ENCODE measurements at places on chromosomes 7 and 10. TPM values are rescaled to one million over a fixed set of nuclear protein-coding genes. Genes with fewer than 3 reads are reported as not detected.

GJD4 gene
- total RNA-seq, result not detected

LIPK gene
- not detected for total RNA-seq

THSD7A gene
- total RNA-seq, result 7.0 TPM

GRCh38 chr7:124940306-124940705, 10.7 kb upstream of the POT1 start:
- DNase-seq, result no peak

DNA sequence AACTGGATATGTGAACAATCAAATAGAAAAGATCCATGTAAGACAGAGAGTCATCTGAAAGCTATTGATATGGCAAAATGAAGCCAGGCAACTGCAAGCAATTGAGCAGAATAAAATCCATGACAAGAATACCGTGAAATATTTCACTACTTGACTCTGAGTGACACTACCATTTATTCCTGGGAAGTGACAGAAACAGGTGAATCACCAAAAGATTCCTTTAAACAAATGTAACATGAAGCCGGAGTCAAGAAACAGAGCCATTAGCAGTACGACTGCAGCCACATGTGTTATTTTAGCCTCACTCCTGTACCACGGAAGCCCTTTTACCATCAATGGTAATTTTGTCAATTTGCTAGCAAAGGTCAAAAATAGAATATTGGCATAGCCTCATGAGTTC, 197.7 kb upstream of the POT1 start:
- no peak for DNase-seq

DNA sequence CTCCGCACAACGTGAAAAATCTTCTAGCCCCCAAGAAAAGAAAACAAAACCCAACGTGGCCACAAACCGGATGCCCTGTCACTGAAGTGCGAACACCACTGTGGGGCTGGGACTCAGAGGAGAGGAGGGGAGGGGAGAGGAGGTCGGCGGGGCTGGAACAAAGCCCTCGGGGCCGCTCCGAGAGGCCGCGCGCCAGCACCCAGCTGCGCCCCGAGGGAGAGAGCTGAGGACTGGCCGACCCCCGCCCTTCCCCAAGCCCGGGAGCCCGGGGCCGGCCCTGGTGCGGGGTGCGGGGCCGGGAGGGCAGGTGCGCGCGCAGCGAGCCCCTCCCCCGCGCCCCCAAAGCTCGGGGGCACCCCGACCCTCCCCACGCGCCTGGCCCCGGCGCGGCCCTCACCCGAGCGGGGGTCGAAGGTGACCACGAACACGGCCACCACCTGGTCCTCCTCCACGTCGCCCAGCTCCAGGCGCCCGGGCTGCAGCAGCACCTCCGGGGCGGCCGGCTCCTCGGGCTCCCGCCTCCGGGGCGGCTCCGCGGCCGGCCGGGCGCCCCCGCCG, 398 bp downstream of the DENND11 start:
- peak; percentile 78 for DNase-seq

GRCh38 chr10:72010234-72010973, 46.2 kb downstream of the CHST3 start:
- DNase-seq, result no peak

GRCh38 chr7:13834328-13834761, 155.1 kb downstream of the ETV1 start:
- no peak for DNase-seq

GRCh38 chr7:100208911-100209408, 10.8 kb upstream of the PVRIG start:
- no peak for DNase-seq

GRCh38 chr10:28180654-28181053, 122.2 kb downstream of the MPP7 start:
- no peak for DNase-seq

DNA sequence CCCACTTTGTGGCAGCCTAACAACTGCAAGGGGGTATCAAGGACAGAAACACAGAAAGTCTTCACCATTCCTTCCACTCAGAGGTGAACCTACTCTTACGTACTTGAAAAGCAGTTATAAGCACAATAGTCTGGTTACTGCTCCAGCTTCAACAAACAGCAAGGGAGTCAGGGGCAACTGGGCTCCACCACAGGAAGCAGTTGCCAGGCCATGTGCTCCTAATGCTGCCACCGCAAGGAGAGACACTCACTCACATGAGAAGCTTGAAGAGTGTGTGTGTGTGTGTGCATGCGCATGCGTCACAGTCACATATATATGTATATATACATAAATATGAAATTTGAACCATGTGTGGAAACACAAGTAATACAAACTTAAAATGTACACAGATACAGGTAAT, 65.5 kb downstream of the GRB10 start:
- no peak for DNase-seq
